T-helper 1 cell (primary cell): ENCODE measurements at places on chromosomes 4 and X.
A peak's percentile ranks its signal among the peaks of the same experiment; 100 is the strongest.

GRCh38 chr4:30068234-30068633 is 651.9 kb upstream of the PCDH7 start:
- DNase-seq, result no peak

DNA sequence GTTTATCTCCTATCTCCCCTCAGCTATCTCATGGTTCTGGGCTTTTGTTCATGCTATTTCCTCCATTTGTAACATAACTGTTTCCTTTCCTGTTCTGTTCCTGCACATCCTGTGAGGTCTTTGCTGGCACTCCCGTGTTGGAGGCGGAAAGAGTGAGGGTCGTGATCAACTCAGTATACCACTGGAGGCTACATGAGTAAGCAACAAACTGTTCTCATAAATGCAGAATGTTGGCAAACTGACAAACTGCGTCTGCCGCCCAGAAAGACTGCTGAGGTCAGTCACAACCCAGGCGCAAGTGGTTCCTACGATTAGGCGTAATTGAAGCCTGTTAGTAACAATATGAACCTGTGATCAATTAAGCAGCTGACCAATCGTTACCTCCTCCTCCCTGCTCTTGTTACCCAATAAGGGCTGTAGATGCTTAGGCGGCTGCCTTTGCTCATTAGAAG is 48.8 kb downstream of the C4orf33 start:
- no peak for DNase-seq

GRCh38 chrX:41781500-41781899 is 57.5 kb downstream of the GPR82 start:
- no peak for DNase-seq

GRCh38 chr4:155426953-155427352 is 50.2 kb upstream of the MAP9 start:
- DNase-seq, result no peak

- DNase-seq, result no peak
Measured at GRCh38 chr4:95591278-95591677, 42.5 kb upstream of the UNC5C start.

DNA sequence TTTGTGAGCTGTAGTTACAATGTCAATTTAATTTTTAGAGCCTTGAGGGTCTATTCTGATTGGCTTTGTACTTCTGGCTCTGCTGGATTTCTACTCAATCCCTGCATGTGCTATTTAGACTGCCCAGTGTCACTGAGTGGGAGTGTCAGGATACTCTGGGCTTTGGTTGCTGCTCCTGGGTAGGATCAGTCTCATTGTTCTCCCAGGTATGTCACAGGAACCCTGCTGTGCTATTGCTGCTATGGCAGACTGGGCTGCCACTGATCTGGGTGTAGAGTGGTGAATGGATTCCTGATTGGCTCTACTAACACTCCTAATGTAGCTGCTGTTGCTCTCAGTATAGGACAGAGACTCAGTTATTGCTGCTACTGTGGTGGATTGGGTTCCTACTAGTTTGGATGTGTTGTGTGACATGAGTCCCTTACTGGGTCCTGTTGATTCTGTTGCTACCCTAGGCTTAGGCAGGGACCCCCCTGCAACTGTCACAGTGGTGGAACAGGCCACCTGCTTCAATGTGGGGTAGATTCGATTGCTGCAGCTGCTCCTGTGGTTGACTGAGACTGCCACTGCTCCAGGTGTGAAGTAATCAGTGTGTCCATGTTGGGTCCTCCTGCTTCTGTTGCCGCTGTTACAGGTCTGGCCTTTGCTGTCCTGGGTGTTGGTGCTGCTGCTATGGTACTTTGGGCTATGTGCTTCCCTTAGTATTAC is 707.8 kb upstream of the AMOT start:
- no peak for DNase-seq

DNA sequence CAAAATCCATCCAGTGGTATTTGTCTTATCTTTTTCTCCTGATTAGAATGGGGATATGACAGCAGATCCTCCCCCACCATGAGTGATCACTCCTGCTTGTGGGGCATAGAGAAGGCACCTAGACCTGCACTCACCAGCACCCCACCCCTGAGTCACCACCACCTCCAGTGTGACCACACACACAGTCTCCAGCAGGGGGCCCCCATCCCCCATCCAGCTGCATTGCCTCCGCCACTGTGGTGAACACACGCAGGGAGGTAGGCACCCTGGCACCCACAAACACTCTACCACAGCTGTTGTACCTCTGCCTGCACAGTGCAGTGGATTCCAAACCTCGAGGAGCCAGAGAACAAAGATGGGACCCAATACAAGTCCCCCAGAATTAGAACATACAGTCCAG is 9.0 kb upstream of the MAGEA8 start:
- peak; percentile 10 for DNase-seq

DNA sequence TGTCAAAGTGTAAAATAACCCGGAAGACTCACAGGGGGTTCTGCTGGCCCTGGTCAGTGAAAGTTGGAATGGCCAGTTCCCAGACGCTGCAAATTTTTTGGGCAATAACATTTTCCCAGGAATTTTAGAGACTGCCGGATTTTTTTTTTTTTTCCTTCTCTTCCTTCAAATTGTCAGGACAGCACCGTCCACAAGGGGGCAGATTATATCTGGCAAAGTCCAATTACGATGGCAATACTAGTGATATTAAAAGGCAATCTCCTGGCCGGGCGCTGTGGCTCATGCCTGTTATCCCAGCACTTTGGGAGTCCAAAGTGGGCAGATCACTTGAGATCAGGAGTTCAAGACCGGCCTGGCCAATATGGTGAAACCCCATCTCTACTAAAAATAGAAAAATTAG is 20.5 kb downstream of the SLC25A5 start:
- peak; percentile 16 for DNase-seq

DNA sequence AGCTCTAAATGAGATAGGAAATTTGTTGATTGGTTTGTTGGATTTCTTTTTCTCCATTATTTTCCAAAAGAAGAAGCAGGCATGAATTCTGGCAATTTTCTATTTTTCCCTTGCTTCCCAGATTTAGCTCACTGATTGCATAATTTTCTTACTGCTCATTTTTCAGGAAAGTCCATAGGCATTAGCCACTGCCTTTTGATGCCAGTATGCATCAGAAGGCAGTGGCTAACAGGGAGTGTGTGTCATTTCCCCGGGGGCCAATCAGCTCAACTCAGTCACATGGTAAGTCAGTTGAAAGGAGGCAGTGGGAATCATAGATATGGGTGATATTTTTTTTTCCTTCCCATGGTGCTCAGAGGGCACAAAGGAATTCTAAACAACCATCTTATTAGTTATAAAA is 156.7 kb downstream of the TRIML1 start:
- DNase-seq, result no peak

GRCh38 chr4:52098618-52099017 is 47.5 kb downstream of the SPATA18 start:
- DNase-seq, result no peak

- DNase-seq, result no peak
Measured at GRCh38 chrX:132153166-132153565, 25.3 kb upstream of the FRMD7 start.

DNA sequence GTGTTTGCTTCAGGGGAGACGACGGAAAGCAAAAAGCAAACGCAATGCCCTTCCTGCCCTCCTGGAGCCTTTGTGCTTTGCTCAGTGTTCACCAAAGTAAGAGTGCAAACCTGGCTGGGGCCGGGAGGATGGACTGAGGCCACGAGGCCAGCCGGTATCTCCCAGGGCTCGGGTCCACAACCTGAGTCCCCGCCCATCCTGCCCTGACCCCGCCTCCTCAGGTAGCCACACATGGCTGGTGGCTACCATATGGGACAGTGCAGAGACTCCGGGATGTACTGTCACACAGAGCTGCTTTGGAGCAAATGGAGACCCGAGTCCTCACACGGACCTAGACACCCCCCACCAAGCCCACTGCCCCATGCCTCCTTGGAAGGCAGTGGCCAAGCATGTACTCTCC is 4.8 kb downstream of the ATP2B3 start:
- DNase-seq, result no peak

GRCh38 chr4:60865273-60865672 is 334.9 kb upstream of the ADGRL3 start:
- DNase-seq, result no peak

DNA sequence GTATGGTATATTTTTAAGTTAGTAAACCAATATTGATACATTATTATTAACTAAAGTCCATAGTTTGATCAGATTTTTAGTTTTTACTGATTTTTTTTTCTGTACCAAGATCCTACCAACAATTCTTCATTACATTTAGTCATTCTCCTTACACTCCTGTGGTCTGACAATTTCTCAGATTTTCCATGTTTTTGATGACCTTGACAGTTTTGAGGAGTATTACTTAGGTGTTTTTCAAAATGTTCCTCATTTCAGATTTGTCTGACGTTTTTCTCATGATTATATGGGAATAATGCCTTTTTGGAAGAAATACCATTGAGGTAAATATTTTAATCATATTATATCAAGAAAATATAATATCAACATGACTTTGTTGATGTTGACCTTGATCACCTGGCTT is 423.8 kb downstream of the PPP4R3C start:
- no peak for DNase-seq

- no peak for DNase-seq
Measured at GRCh38 chrX:139734996-139735395, 27.0 kb upstream of the MCF2 start.
